ENCODE measurements at places on chromosomes 2 and 18. TPM values are rescaled to one million over a fixed set of nuclear protein-coding genes. Genes with fewer than 3 reads are reported as not detected.

- no peak for DNase-seq
- no peaks in the 10 kb centered on the region for H3K36me3 ChIP-seq
- no peak overlapping the region for H3K27ac ChIP-seq
- H3K4me3 ChIP-seq, result no peak overlapping the region
- peaks cover 11% of the 10 kb centered on the region for H3K4me1 ChIP-seq
These were observed 138.6 kb upstream of the GLI2 start for GRCh38 chr2:120596990-120597594.

DNA sequence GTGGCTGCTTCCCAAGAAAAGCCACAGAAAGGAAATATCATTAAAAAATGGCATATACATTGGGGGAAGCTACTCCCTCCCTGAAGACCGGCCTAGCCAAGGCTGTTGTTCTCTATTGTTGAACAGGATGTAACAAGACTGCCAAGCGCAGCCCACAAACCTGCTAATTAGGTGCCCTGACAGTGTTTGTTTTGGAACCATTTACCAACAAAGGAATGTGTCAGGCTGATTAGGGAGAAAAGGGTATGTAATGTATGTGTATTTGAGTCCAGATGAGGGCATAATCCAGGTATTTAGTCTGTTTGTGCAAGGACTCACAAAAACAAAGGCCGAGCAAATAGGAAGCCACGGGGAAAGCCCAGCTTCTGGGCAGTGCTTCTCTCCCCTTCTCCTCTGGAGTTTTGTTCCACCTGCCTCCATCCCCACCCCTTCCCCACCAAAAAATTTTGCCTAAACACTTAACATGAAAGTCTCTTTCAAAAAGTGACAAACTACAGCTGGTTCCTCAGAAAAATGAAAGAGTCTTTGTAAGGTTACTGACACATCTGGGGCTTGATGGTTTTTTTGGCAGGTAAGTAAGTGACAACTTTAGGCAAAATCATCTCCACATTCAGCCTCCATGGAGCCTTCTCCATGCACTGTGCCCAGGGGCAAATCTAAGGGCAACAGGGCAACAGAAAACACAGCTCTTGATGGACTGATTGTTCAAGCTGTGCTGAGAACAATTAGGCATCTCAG is 78.3 kb upstream of the FZD5 start:
- no peak for DNase-seq
- H3K4me3 ChIP-seq, result no peak overlapping the region
- no peaks in the 10 kb centered on the region for H3K27me3 ChIP-seq
- H3K4me1 ChIP-seq, result peaks cover 15% of the 10 kb centered on the region

- H3K4me1 ChIP-seq, result peaks cover 9% of the 10 kb centered on the region
- H3K4me3 ChIP-seq, result no peak overlapping the region
- no peak for DNase-seq
- H3K27me3 ChIP-seq, result no peaks in the 10 kb centered on the region
These were observed 2.1 kb upstream of the ABCB6 start for GRCh38 chr2:219220652-219221402.

- no peak overlapping the region for H3K4me3 ChIP-seq
- no peaks in the 10 kb centered on the region for H3K27me3 ChIP-seq
- H3K36me3 ChIP-seq, result no peaks in the 10 kb centered on the region
- DNase-seq, result no peak
These were observed 329.4 kb downstream of the AGPS start for GRCh38 chr2:177721818-177722567.

GRCh38 chr2:224268441-224268840 is 133.5 kb downstream of the FAM124B start:
- H3K27ac ChIP-seq, result no peak overlapping the region
- H3K4me1 ChIP-seq, result peaks cover 3% of the 10 kb centered on the region
- DNase-seq, result no peak
- H3K36me3 ChIP-seq, result no peaks in the 10 kb centered on the region
- H3K27me3 ChIP-seq, result no peaks in the 10 kb centered on the region

DNA sequence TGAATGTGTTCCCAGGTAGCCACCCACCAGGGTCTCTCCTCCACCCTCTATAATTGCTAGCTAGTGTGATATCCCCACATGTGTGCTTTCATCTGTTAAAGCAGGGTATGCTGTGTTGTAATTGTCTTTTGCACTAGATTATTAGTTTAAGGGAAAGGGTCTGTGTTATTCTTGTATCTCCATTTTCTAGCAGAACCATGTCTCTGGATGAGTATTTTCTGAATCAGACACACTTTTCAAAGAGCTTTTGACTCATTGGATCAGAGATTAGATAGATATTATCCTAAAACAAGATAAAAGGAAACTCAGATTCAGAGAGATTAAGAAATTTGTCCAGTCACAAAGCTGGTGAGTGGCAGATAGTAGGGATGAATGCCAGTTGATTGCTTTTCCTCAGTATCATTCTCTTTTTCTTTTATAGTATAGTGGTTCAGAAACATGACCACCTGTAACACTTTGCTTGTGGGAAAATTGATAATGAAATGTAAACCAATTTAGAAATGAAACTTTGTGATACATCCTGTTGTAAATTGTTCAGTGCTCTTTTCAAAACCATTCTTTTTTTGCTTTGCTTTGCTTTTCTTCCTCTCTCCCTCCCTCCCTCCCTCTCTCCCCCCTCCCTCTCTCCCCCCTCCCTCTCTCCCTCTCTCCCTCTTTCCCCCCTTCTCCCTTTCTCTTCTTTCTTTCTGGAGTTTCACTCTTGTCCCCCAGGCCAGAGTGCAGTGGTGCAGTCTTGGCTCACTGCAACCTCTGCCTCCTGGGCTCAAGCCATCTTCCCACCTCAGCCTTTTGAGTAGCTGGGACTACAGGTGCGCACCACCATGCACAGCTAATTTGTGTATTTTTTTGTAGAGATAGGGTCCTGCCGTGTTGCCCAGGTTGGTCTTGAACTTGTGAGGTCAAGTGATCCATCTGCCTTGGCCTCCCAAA is 7.4 kb downstream of the MIB1 start:
- H3K27ac ChIP-seq, result no peak overlapping the region
- H3K27me3 ChIP-seq, result no peaks in the 10 kb centered on the region
- H3K36me3 ChIP-seq, result no peaks in the 10 kb centered on the region
- H3K4me3 ChIP-seq, result no peak overlapping the region

DNA sequence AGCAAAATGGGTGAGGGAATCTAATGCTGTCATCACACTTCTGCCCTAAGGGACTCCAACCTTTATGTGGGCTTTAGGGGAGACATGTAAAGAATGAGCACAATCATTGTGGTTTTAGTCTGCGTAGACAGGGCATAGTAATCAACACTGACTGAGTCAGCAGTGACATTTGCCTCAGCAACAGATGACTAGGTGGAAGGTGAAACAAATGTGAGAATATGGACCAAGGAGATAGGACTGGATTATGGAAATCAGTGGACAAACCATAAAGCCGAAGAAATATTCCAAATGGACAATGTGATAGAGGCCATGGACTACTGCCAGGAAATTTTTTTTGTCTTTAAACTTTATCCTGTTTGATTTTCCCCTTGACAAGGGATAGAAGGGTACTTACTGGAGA is 83.9 kb downstream of the PDK1 start:
- H3K36me3 ChIP-seq, result no peaks in the 10 kb centered on the region
- H3K4me1 ChIP-seq, result no peaks in the 10 kb centered on the region
- no peak overlapping the region for H3K4me3 ChIP-seq
- H3K27ac ChIP-seq, result no peak overlapping the region
- H3K27me3 ChIP-seq, result no peaks in the 10 kb centered on the region

DNA sequence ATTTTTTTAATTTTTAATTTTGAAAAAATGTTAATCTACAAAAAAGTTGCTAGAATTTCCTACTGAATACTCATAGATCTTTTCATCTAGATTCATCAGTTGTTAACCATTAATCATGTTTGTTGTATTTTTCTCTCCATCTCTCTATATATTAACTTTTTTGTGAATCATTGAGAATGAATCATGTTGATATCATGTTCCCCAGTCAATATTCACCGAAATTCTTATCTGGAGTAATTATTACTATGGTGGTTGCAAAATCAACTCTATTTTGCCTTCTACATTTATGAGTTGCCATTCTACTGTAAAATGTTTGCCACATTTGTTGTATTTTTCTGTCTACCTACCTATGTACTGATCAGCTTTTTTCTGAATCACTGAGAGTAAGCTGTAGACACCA is 154.0 kb downstream of the SPP2 start:
- H3K4me1 ChIP-seq, result peaks cover 12% of the 10 kb centered on the region
- H3K36me3 ChIP-seq, result no peaks in the 10 kb centered on the region
- H3K27me3 ChIP-seq, result peaks cover 25% of the 10 kb centered on the region
- DNase-seq, result no peak
- H3K4me3 ChIP-seq, result no peak overlapping the region
- H3K27ac ChIP-seq, result no peak overlapping the region

DNA sequence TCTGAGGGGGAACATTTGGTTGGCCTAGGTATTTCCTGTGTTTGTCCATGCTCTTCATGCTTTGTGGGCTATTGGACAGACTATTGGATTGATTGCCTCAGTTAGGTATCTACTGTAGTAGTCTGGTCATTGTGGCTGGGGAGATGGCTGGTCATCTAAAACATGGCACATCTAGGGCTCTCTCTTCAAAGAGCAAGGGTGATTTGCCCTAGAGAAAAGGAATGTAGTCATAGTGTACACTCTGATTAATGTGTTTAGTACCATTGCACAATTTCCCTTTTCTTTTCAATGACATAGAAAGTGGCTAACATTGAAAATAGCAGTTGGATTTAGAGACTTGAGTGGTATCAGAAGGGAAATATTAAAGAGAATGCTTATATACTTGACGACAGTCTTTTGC is 114.3 kb downstream of the LCLAT1 start:
- no peak overlapping the region for H3K27ac ChIP-seq
- H3K4me3 ChIP-seq, result no peak overlapping the region
- H3K4me1 ChIP-seq, result no peaks in the 10 kb centered on the region
- no peaks in the 10 kb centered on the region for H3K27me3 ChIP-seq
- H3K36me3 ChIP-seq, result no peaks in the 10 kb centered on the region
- DNase-seq, result no peak

GRCh38 chr2:201808027-201808426 is 1.7 kb downstream of the CDK15 start:
- H3K4me1 ChIP-seq, result no peaks in the 10 kb centered on the region
- H3K27ac ChIP-seq, result no peak overlapping the region
- H3K4me3 ChIP-seq, result no peak overlapping the region
- DNase-seq, result no peak
- no peaks in the 10 kb centered on the region for H3K27me3 ChIP-seq
- H3K36me3 ChIP-seq, result no peaks in the 10 kb centered on the region

DNA sequence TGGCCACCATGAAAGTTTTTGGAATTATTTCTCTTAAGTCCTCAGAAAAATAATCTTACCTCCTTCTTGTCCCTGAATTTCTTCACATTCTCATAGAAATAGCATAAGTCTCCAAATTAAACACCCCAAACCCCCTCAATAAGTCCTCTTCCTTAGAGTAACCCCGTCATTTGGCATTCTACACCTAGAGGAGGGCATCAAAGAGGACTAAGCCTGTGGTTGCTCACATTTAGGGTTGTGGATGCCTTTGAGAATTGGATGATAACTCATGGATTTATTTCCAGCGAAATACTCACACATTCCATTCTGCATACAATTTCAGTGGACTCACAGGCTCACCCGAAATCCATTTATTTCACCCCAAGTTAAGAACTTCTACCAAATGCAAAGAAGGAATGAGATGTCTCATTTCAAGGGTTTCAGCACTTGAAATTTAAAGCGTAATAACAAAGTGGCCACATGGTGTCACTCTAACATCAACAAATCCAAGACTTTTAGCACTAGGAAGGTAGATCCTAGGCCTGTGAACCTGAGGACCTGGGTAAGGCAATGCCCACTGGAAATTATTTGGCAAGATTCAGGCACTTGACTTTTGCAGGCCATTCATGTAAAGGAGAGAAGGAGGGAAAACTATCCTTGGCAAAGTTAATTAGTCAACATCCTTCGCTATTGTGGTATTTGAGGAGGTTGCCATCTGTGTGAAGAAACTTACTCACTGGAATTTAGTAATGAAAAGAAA is 24.6 kb downstream of the DYTN start:
- H3K27ac ChIP-seq, result no peak overlapping the region
- H3K27me3 ChIP-seq, result no peaks in the 10 kb centered on the region
- peak; percentile 75 for DNase-seq
- no peaks in the 10 kb centered on the region for H3K36me3 ChIP-seq

DNA sequence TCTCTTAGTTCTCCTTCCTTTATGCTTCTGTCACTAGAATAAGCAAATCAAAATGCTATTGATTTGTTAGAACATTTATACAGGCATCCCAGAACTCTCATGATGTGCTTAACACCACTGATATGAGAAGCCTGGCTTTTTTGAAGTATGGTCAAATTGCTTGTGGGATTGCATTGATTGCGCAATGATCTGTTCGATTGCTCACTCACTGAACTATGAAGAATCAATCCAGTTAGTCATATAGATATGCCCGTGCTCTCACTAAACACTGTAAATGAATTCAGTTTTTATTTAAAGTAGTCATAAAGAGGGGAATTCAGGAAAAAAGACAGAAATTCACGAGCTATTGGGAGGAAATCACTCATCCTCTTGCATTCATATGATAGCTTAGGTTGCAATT is 1237.8 kb downstream of the SUCLG1 start:
- no peaks in the 10 kb centered on the region for H3K27me3 ChIP-seq
- H3K27ac ChIP-seq, result no peak overlapping the region
- H3K36me3 ChIP-seq, result no peaks in the 10 kb centered on the region
- DNase-seq, result no peak

Gene PLGLB2
- total RNA-seq, result 0.91 TPM

Gene PLEKHH2
- total RNA-seq, result 7.8 TPM

Gene ADGRF3
- total RNA-seq, result not detected

Gene INPP5D
- 1.8 TPM for total RNA-seq
